ENCODE measurements at places on chromosomes 13 and 19. TPM values are rescaled to one million over a fixed set of nuclear protein-coding genes. Genes with fewer than 3 reads are reported as not detected.

The NCCRP1 gene
- total RNA-seq, result 0.11 TPM

The IFNL3 gene
- total RNA-seq, result not detected

DNA sequence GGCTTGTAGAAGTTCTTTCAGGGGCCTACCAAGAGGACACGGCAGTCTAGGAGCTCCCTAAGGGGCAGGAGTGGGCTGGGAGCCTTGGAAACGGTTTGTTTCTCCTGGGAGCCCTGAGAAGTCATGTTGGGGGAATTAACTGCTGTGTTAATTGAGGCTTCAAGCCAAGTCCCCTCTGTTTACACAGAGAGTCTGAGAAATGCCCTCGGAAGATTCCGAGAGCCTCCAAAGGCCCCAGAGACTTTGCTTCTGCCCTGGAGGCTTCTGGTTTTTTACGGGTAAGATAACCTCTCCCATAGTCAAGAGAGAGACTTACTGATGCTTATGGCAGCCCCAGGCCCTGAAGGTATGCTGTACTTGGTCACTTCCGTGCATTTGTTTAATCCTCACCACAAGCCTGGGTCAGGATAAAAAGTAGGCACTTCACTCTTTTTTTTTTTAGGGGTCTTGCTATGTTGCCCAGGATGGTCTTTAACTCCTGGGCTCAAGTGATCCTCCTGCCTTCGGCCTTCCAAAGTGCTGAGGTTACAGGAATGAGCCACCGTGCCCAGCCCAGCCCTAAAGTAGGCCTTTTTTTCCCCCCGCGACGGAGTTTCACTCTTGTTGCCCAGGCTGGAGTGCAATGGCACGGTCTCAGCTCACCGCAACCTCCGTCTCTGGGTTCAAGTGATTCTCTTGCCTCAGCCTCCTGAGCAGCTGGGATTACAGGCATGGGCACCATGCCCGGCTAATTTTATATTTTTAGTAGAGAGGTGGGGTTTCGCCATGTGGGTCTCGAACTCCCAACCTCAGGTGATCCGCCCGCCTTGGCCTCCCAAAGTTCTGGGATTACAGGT, 15.2 kb downstream of the IER2 start:
- no peaks in the 10 kb centered on the region for H3K27me3 ChIP-seq
- peaks cover 35% of the 10 kb centered on the region for H3K4me1 ChIP-seq
- peak overlapping the region; percentile 98 for H3K27ac ChIP-seq
- H3K4me3 ChIP-seq, result no peak overlapping the region
- H3K36me3 ChIP-seq, result no peaks in the 10 kb centered on the region
- DNase-seq, result peak; percentile 28

DNA sequence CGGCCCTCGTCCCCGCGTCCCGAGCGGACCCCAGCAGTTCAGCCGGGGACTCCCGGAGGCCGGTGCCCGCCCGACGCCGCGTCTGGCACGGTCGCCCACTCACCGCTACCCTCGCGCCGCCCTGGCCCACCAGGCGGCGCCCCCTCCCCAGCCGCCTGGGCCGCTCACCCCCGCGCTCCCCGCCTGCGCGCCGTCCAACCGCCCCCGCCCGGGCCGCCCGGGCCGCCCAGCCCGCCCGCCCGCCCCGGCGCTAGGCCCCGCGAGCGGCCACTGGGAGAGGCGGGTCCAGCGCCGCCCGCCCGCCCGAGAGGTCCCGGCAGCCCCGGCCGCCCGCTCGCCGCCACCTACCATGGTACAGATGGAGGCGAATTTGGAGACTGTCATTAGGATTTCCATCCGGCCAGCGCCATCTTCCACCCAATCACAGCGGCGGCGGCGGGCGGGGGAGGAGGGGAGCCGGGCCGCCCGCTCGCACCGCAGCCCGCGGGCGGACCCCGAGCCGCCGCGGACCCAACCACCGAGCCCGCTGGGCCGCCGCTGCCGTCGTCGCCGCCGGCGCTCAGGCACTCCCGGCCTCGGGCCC, at the start of gene USP12:
USP12 (minus strand) TSS at position 568 of the 583 bp plus-strand sequence; CDS start at position 396, 172 bp downstream.
- peak within 1 kb of the TSS; percentile 83 for H3K27ac ChIP-seq
- H3K4me3 ChIP-seq, result peak within 1 kb of the TSS; percentile 69
- H3K27me3 ChIP-seq, result no peaks in the 10 kb centered on the region
- peaks cover 2% of the 10 kb centered on the region for H3K4me1 ChIP-seq
- no peaks in the 10 kb centered on the region for H3K36me3 ChIP-seq
- DNase-seq, result peak; percentile 47

The PALM gene
- total RNA-seq, result 6.6 TPM

- peaks cover 13% of the 10 kb centered on the region for H3K36me3 ChIP-seq
- H3K4me3 ChIP-seq, result no peak overlapping the region
- no peak overlapping the region for H3K27ac ChIP-seq
- DNase-seq, result no peak
- H3K4me1 ChIP-seq, result peaks cover 39% of the 10 kb centered on the region
- no peaks in the 10 kb centered on the region for H3K27me3 ChIP-seq
Measured at GRCh38 chr19:7544626-7545025, 9.1 kb downstream of the PNPLA6 start.

The FCHO1 gene
- total RNA-seq, result 58.9 TPM

DNA sequence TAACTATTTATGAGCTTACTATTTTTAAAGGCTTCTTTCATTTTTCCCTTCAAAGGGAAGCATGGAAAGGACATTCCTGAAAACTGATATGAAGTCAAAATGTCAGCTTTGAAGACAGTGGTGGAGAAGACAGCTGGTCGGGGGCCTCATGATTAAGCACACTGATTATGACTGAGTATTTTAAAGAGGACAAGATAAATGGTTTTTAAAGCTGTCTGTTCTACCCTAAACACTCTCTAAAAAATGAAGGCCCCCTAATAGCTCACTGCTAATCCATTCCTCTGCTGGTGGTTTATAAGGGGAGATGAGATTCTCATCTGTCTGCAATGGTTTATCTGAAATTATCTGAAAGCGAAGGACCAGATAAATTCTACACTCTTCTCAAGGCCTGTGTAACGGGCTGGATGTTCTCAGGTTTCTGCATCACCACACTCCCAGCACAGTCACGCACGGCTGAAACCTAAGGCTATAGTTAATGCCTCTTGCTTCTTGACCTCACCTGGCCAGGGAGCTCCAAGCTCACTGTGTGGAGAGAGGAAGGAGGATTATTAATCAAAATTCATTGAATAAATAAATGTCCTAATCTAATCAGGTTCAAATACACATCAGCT, 86.9 kb upstream of the DOCK9 start:
- peak overlapping the region; percentile 17 for H3K27ac ChIP-seq
- H3K4me1 ChIP-seq, result peaks cover 42% of the 10 kb centered on the region
- DNase-seq, result no peak
- H3K27me3 ChIP-seq, result no peaks in the 10 kb centered on the region
- H3K4me3 ChIP-seq, result no peak overlapping the region

DNA sequence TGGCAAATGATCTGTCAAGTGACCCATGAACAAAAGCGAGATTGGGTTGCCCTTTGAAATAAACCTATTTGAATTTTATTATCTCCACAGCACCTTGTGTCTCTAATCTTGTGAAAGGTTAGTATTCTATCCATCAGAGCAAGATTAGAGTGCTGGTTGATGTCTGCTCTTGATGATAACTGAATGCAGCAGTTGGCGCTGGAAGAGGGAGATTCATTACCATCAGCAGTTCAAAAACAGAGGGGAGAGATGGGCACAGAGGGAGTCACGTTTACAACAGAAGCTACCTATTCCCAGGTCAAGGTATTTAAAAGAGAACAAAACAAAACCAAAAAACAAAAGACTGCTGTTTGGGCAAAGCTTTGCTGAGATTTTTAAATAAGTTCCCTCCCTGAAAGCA, 588.1 kb downstream of the GPC6 start:
- H3K4me1 ChIP-seq, result no peaks in the 10 kb centered on the region
- no peak overlapping the region for H3K27ac ChIP-seq
- no peaks in the 10 kb centered on the region for H3K27me3 ChIP-seq
- no peak overlapping the region for H3K4me3 ChIP-seq
- no peaks in the 10 kb centered on the region for H3K36me3 ChIP-seq

DNA sequence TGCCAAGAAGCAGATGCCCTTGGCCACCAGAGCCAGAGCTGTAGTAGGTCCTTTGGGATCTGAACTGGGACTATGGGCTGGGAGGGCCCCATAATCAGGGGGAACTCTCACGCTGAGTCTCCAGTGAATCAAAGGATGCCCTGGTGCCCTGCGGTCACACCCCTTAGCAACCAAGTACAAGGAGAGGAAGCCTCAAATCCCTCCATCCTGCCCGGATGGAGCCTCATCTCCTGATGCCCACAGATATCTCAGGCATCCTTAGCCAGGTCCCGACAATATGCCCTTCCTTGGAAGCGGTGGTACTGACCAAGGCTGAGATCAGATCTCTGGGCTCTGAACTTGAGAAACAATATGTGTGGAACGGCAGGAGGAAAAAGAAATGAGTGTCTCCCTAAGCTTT, 1.7 kb downstream of the PLEKHA4 start:
- no peak for DNase-seq
- H3K4me1 ChIP-seq, result peaks cover 47% of the 10 kb centered on the region
- no peaks in the 10 kb centered on the region for H3K27me3 ChIP-seq
- no peaks in the 10 kb centered on the region for H3K36me3 ChIP-seq
- H3K4me3 ChIP-seq, result no peak overlapping the region

- H3K36me3 ChIP-seq, result no peaks in the 10 kb centered on the region
- H3K4me3 ChIP-seq, result no peak overlapping the region
- no peak for DNase-seq
Measured at GRCh38 chr13:48178126-48178525, 54.9 kb upstream of the ITM2B start.

- H3K4me1 ChIP-seq, result 0 out of 3 replicates have a peak, but pooled peaks cover 2% of the 10 kb centered on the region
- H3K27ac ChIP-seq, result no peak overlapping the region
- H3K27me3 ChIP-seq, result no peaks in the 10 kb centered on the region
Measured at GRCh38 chr13:112773601-112774447, 84.0 kb downstream of the ATP11A start.

- H3K4me1 ChIP-seq, result peaks cover 16% of the 10 kb centered on the region
- no peak for DNase-seq
- H3K36me3 ChIP-seq, result peaks cover 31% of the 10 kb centered on the region
- H3K27ac ChIP-seq, result no peak overlapping the region
- no peak overlapping the region for H3K4me3 ChIP-seq
Measured at GRCh38 chr19:16193466-16193865, 4.2 kb upstream of the AP1M1 start.

DNA sequence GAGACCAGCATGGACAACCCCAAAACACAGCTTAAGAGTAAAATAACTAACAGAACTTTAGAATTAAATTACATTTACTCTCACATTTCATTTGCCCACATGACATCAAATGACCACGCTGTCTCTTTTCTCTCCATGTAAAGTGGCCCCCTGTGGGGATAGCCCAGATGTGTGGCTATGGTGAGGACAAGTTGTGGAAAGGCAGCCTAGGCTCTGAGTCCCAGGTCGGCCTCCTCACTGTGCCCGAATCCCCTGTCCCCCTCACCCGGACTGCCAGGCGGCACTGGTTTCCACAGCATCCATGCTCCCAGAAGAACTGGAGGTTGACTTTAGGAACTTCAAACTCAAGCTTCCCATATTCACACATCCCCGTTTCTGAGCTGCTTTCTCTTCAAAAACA, 111.8 kb upstream of the UQCRFS1 start:
- no peaks in the 10 kb centered on the region for H3K4me1 ChIP-seq
- peaks cover 5% of the 10 kb centered on the region for H3K27me3 ChIP-seq
- no peaks in the 10 kb centered on the region for H3K36me3 ChIP-seq
- DNase-seq, result no peak

The RFPL4A gene
- total RNA-seq, result 0.16 TPM

DNA sequence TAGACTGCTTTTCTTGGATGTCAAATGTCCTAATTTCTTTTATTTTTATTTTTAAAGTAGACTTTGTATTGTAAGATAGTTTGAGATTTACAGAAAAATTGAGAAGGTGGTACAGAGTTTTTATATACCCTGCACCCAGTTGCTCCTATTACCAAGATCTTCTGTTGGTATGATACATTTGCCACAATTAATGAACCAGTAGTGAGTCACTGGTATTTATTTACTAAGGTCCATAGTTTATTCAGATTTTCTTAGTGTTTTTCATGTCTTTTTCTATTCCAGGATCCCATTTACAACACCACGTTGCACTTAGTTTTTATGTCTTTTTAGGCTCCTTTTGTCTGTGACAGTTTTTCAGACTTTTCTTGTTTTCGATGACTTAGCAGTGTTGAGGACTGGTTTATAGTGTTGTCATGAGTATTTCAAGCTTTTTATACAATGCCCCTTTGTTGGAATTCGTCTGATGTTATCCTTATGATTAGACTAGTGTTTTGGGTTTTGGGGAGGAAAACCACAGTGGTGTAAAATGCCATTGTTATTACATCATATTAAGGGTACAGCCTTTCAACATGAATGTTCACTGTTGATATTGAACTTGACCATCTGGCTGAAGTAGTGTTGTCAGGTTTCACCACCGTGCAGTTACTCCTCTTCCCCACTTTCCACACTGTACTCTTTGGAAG, 35.9 kb downstream of the COG3 start:
- H3K4me1 ChIP-seq, result peaks cover 6% of the 10 kb centered on the region
- H3K36me3 ChIP-seq, result peaks cover 53% of the 10 kb centered on the region
- H3K27ac ChIP-seq, result no peak overlapping the region
- no peak for DNase-seq

The GFY gene
- 0.11 TPM for total RNA-seq

GRCh38 chr13:46855664-46856063, 41.2 kb downstream of the HTR2A start:
- H3K4me3 ChIP-seq, result no peak overlapping the region
- H3K27me3 ChIP-seq, result no peaks in the 10 kb centered on the region
- no peaks in the 10 kb centered on the region for H3K36me3 ChIP-seq
- H3K27ac ChIP-seq, result no peak overlapping the region
- no peaks in the 10 kb centered on the region for H3K4me1 ChIP-seq
- no peak for DNase-seq

The THSD8 gene
- total RNA-seq, result 49.3 TPM

DNA sequence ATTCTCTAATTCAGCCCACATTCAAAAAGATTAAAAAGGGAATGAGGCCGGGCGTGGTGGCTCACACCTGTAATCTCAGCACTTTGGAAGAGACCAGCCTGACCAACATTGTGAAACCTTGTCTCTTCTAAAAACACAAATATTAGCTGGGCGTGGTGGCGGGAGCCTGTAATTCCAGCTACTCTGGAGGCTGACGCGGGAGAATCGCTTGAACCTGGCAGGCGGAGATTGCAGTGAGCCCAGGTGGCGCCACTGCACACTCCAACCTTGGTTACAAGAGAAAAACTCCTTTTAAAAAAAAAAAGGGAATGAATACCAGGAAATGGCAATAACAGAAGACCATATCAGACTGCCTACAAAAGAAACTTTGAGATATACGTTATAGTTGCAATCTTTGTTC, 1244.5 kb downstream of the PCDH9 start:
- no peaks in the 10 kb centered on the region for H3K27me3 ChIP-seq
- H3K4me3 ChIP-seq, result no peak overlapping the region
- H3K27ac ChIP-seq, result no peak overlapping the region
- H3K36me3 ChIP-seq, result no peaks in the 10 kb centered on the region
- H3K4me1 ChIP-seq, result no peaks in the 10 kb centered on the region
- DNase-seq, result no peak

DNA sequence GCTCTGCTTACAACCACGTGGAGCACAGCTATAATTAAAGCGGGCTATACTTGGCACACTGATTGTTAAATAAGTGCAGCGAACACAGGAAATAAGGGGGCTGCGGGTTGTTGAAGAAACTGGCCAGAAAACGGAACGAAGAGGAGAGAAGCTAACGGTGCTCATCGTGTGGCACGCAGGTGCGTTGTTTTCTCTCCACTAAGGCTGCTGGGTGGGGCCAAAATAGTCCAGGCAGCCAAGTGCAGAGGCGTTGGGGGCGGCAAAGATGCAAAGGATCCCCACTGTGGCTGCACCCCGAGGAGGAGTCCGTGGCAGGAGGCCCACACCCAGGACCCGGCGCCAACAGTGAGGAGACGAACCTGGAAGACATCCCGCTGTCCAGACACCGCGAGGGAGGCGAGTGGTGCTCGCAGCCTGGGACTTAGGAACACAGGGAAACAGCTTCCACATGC, 8.1 kb upstream of the ARL11 start:
- no peaks in the 10 kb centered on the region for H3K36me3 ChIP-seq
- no peak overlapping the region for H3K27ac ChIP-seq
- no peak for DNase-seq
- no peak overlapping the region for H3K4me3 ChIP-seq
- no peaks in the 10 kb centered on the region for H3K4me1 ChIP-seq
